Tibial nerve (tissue), 4 donors: ENCODE measurements at places on chromosomes 3 and 15. TPM values are rescaled to one million over a fixed set of nuclear protein-coding genes. Genes with fewer than 3 reads are reported as not detected.

DNA sequence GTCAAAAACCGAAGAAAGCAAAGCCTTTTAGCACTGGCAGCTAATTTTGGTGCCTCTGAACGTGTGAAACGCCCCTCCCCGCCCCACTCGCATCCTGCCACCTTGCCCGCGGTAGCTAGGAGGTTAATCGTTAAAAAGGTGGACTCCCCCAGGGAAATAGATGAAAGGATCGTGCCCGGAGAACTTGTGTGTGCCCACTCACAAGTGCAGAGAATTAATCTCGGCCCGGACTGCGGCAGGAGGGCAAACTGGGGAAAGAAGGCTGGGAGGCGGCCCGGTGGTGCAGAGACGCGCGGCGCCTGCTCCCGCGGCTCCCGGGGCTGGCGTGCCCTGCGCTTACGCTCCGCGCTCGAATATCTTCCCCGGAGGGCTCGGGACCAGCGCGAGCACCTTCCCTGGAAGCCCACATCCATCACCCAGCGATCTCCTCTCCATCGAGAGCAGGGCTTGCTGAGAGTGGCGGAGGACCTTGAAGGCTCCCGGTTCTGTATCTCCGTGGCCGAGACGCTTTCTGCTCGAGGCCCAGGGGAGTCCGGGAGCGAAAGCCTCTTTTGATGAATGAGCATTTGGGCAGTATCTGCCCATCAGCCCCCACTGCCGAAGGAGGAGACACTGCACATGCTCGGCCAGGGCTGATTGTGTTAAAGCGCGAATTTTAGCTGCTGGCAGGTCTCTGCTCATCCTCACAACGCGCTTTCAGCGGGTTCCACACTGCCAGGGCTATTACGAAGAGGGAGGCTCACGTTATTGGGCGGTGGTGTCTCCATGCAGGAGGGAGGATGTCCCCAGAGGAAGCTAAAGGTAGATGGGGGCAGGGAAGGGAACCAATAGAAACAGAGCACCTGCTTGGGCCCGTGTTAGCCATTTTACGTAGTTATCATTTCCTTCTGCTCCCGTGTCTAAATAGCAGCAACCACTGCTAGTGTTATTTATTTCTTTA lies 1.3 kb upstream of the SPTSSB start:
- peaks cover 35% of the 10 kb centered on the region for H3K27me3 ChIP-seq
- H3K36me3 ChIP-seq: no peaks in the 10 kb centered on the region
- H3K4me1 ChIP-seq: peaks cover 11% of the 10 kb centered on the region
- H3K27ac ChIP-seq: no peak overlapping the region
- no peak for DNase-seq

DNA sequence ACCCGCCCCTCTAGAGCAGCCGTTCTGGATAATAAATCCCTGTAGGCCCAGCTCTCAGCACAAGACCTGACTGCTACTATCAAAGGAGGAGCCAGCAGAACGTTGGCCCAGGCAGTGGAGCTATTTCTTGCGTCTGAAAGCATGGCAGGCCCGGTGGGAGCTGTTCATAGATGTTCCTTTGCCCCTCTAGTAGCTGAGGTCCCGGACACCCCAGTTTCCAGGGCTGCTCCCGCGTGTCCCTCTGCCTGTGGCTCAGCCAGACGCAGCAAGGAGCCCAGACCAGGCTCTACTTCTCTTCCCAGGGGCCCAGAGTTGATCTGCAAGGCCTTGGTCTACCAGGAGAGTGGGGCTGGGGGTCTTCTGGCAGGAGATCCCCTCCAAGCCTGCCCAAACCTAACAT lies 76.1 kb downstream of the FAM174B start:
- no peak overlapping the region for H3K4me3 ChIP-seq
- H3K36me3 ChIP-seq: no peaks in the 10 kb centered on the region
- H3K27me3 ChIP-seq: no peaks in the 10 kb centered on the region
- no peak overlapping the region for H3K27ac ChIP-seq
- no peaks in the 10 kb centered on the region for H3K4me1 ChIP-seq

Gene HGD
- not detected for total RNA-seq

DNA sequence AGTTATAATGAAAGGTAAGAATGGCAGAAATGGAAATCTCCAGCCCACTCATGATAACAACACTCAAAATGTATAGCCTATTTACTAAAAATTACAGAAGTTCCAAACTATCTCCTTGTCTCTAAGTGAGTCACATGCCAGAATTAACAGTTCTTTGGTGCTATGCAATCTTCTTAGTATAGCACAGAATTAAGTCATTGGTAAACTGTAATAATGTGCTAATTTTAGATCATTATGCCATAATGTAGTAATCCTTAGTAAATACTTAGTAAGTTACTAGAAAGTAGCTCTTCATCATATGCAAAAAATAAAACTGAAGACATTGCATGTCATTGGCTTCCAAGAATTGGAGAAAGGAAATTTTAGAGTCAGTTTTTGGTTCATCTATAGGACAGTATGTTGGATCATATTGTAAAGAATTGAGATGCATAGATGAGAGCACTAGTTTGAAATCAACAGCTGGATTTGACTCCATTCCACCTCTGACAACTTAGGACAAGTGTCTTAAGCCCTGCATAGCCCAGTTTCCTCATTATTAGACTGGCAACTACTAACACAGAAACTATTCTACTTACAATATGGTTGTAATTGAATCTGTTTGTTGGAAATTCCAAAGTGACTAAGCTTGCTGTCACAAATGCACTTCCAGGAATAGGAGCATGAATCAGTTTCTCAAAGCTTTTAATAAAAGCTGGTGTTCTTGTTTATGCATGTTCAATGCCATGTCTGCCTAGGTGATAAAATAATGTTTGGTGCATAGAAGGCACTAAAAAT lies 40.1 kb upstream of the CD47 start:
- DNase-seq: no peak
- no peak overlapping the region for H3K27ac ChIP-seq
- H3K4me1 ChIP-seq: no peaks in the 10 kb centered on the region

- H3K36me3 ChIP-seq: no peaks in the 10 kb centered on the region
- peak; percentile 83 for DNase-seq
- H3K27me3 ChIP-seq: no peaks in the 10 kb centered on the region
- no peak overlapping the region for H3K4me3 ChIP-seq
Observed at GRCh38 chr3:58161435-58162398, 49.1 kb downstream of the DNASE1L3 start.

Gene TPRG1
- total RNA-seq: 16.7 TPM

- DNase-seq: no peak
- H3K27ac ChIP-seq: no peak overlapping the region
- no peak overlapping the region for H3K4me3 ChIP-seq
- H3K36me3 ChIP-seq: no peaks in the 10 kb centered on the region
Observed at GRCh38 chr15:101325263-101326025, 30.4 kb upstream of the SNRPA1 start.

Gene PARP16
- 10.5 TPM for total RNA-seq

Gene PARP15
- total RNA-seq: 3.1 TPM

Gene SLC22A13
- total RNA-seq: not detected

Gene EFCAB12
- total RNA-seq: 0.63 TPM

DNA sequence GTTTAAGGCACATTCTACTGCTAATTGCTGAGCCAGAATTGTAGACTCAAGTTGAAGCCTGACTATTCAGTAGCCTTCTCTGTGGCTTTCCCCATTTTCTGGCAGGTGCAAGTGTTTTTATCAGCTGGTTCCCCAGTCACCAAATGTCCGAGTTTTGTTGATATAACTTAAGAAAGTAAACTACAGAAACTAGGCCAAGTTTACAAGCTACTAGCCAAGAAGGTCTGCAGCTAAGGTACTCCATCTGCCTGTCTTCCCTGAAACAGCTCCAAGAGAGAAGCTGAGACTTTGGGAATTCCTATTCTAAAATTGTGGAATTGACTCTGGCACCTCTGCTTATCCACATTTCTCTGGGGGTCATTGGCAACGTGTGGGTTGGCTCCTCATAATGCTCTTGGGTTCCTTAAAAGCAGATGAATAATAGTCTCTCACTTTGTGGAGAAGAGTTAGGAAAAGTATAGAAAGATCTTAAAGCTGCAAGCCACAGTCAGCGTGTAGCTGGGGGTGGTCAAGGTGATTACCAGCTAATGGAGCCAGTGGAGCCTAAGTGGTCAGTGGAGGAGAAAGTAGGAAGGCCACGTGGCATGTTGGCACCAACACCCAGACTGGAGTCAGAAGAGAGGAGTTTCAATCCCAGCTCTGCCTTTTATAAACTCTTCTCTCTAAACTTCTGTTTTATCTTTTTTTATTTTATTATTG lies 128.8 kb downstream of the PEX5L start:
- H3K27ac ChIP-seq: no peak overlapping the region
- no peaks in the 10 kb centered on the region for H3K36me3 ChIP-seq
- H3K4me3 ChIP-seq: no peak overlapping the region

DNA sequence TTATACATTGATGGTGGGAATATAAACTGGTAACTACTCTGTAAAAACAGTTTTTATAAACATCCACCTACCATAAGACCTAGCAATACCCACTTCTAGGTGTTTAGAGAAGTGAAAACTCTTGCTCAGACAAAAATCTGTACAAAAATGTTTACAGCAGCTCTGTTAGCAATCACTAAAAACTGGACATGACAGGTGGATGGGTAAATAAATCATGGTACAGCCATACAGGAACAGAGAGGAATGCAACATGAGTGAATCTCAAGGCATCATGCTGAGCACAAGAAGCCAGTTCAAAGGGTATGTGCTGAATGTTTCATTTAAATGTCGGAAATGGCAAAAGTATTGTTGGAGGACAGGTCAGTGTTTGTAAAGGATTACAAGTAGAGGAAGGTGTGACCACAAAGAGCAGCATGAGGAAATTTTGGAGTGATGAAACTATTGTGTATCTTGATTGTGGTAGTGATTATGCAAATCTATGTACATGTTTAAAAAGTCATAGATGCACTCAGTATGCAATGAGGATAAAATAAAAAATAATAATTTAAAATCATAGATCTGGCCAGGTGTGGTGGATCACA lies 2.8 kb upstream of the RNU5A-1 start:
- H3K4me3 ChIP-seq: no peak overlapping the region
- H3K36me3 ChIP-seq: no peaks in the 10 kb centered on the region
- no peaks in the 10 kb centered on the region for H3K27me3 ChIP-seq
- H3K4me1 ChIP-seq: no peaks in the 10 kb centered on the region
- DNase-seq: no peak

GRCh38 chr3:53688989-53689388 lies 157.2 kb downstream of the CHDH start:
- no peaks in the 10 kb centered on the region for H3K36me3 ChIP-seq
- H3K27ac ChIP-seq: no peak overlapping the region
- H3K4me3 ChIP-seq: no peak overlapping the region
- no peaks in the 10 kb centered on the region for H3K27me3 ChIP-seq
- H3K4me1 ChIP-seq: no peaks in the 10 kb centered on the region

GRCh38 chr15:31511707-31512310 lies 185.2 kb downstream of the KLF13 start:
- no peak overlapping the region for H3K4me3 ChIP-seq
- no peak overlapping the region for H3K27ac ChIP-seq
- H3K36me3 ChIP-seq: no peaks in the 10 kb centered on the region
- DNase-seq: no peak
- no peaks in the 10 kb centered on the region for H3K27me3 ChIP-seq
- H3K4me1 ChIP-seq: no peaks in the 10 kb centered on the region

Gene RTP3
- not detected for total RNA-seq

- no peaks in the 10 kb centered on the region for H3K36me3 ChIP-seq
- no peaks in the 10 kb centered on the region for H3K4me1 ChIP-seq
- H3K27ac ChIP-seq: no peak overlapping the region
- H3K4me3 ChIP-seq: no peak overlapping the region
- no peaks in the 10 kb centered on the region for H3K27me3 ChIP-seq
Observed at GRCh38 chr15:59124261-59124660, 19.3 kb downstream of the CCNB2 start.

DNA sequence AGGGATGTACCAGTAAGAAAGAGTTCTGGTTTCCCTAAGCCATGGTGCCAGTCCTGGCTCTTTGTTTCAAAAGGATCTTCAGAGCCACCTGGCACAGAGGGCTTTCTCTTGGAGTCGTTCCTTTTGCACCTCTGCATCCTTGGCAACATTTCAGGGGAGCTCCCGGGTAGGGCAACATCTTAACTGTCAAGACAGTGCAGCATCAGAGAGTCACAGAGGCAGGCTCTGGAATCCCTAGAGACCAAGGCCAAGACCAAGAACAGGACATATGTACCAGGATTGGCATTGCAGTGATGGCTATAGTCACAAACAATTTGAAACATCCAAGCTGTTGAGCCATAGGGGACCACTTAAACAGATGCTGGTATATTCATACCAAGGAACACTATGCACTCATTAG lies 129.4 kb upstream of the ADPGK start:
- no peak overlapping the region for H3K27ac ChIP-seq
- no peaks in the 10 kb centered on the region for H3K36me3 ChIP-seq
- no peaks in the 10 kb centered on the region for H3K4me1 ChIP-seq
- DNase-seq: no peak
- H3K4me3 ChIP-seq: no peak overlapping the region

DNA sequence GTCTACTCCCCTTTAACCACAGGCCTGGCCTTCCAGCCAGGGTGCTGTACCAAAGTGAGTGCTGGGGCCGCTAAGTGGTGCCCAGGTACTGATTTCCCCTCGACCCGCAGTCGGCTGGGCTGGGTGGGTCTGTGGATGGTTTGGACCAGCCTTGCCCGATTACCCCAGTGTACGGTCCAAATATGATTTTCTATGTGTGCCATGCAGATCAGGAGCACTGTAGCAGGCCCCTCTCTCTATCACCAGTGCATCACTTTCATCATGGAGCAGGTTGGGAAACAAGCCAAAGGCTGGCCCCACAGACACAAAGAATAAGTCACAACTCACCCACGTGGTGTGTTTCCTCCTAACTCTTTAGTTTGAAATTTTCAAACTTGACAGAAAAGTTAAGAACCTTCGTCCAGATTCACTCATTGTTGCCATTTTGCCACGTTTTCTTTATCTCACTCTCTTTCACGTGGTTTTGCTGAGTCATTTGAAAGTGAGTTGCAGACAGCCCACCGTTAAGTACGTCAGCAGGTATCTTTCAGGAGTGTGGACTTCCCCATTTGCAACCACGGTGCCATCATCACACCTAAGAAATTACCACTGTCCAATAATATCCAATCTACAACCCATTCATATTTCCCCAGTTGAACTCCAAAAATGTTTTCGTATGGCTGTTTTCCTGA lies 37.0 kb downstream of the ZNF710 start:
- H3K27ac ChIP-seq: no peak overlapping the region
- H3K4me3 ChIP-seq: no peak overlapping the region
- no peaks in the 10 kb centered on the region for H3K27me3 ChIP-seq
- DNase-seq: no peak

Gene GOLGA6D
- total RNA-seq: not detected

Gene FAM162A
- total RNA-seq: 23.1 TPM

Gene ATP8B4
- total RNA-seq: 12.3 TPM
